Caki2 (cell line): ENCODE measurements at places on chromosomes 11 and 22. TPM values are rescaled to one million over a fixed set of nuclear protein-coding genes. Genes with fewer than 3 reads are reported as not detected.
A peak's percentile ranks its signal among the peaks of the same experiment; 100 is the strongest.

The CDKN1C gene
- total RNA-seq = 12.8 and 15.8 TPM in 2 replicates

- no peak for DNase-seq
These were observed 69.3 kb downstream of the CEP164 start for GRCh38 chr11:117396970-117397369.

GRCh38 chr22:39537975-39538374 is 5.4 kb upstream of the RPS19BP1 start:
- no peak for DNase-seq

- no peak for DNase-seq
These were observed 843 bp downstream of the OPCML start for GRCh38 chr11:133531458-133531857.

The KCNJ5 gene
- total RNA-seq = 0.14 TPM in 1 of 2 replicates, not detected in the other

The SUSD2 gene
- total RNA-seq = not detected in 2 replicates

GRCh38 chr11:35954205-35954604 is 10.3 kb downstream of the LDLRAD3 start:
- DNase-seq = no peak

The OR5J2 gene
- total RNA-seq = not detected in 2 replicates

The ZNF214 gene
- 2.0 and 27.9 TPM in 2 replicates for total RNA-seq

DNA sequence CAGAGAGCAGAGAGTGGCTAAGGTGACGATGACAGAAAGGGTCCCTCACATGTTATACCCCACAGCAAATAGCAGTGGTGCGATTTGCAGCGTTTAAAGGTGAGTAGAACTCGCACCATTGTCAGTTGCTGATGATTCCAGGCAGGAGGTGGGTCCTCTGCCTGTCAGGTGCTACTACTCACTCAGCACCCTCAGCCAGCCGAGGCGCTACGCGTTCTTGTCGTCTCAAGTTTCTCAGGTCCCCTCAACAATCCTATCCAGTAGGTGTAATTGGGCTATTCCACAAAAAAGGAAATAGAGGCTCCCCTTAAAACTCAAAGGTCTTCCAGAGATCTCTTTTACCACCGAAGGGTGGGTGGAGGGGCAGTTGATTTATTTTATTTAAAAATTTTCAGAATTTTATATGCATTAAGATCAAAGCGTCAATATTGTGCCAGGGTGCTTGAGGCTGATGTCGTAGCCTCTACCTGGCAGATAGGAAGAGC is 18.3 kb downstream of the ELF5 start:
- DNase-seq = no peak

The NCR3LG1 gene
- 1.8 TPM in 2 replicates for total RNA-seq

The MRGPRF gene
- total RNA-seq = 1.2 TPM in 1 of 2 replicates, not detected in the other

- DNase-seq = no peak
These were observed 131.2 kb downstream of the ARL14EP start for GRCh38 chr11:30454111-30454510.

The SYT9 gene
- total RNA-seq = not detected in 2 replicates

DNA sequence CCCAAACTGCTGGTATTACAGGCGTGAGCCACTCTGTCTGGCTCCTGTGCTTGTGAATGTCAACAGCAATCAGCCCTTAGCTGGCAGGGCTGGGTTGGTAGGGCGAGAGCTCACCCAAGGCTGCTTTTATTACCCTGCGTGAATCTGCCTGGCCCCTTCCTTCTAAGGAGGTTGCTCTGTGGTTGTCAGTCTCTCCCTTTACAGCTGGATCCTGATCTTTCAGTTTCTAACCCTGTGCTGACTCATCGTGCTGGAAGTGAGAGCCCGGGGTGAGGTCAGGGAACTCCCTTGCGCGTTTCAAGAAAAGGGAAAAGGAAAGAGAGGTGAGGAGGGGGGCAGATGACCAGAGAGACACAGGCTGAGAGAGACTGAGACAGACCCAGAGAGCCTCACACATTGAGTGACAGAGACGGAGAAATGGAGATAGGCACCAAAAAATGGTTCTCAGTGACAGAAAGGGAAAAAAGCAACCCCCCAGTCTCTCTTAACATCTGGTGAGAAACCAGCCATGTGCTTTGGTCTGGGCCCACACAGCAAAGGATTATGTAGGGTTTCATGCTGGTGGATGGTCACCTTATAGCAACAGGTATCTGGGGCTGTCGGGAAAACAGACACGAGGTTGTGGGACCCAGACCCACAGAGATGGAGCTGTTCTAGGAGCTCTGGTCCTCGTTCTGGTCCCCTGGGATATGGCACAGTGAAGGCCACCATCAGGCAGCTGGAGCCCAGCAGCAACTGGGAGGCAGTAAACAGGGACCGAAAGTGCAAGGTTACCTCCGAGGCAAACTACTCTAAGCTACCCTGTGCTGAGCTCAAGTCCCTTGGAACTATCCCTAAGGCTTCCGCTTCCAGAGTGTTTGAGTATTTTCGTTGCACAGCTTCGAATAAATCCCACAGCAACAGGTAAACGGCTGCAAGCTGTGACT is 2.5 kb downstream of the TCN2 start:
- DNase-seq = peak; percentile 89

The OR4A47 gene
- not detected in 2 replicates for total RNA-seq

GRCh38 chr11:98772893-98773292 is 247.9 kb upstream of the CNTN5 start:
- no peak for DNase-seq

DNA sequence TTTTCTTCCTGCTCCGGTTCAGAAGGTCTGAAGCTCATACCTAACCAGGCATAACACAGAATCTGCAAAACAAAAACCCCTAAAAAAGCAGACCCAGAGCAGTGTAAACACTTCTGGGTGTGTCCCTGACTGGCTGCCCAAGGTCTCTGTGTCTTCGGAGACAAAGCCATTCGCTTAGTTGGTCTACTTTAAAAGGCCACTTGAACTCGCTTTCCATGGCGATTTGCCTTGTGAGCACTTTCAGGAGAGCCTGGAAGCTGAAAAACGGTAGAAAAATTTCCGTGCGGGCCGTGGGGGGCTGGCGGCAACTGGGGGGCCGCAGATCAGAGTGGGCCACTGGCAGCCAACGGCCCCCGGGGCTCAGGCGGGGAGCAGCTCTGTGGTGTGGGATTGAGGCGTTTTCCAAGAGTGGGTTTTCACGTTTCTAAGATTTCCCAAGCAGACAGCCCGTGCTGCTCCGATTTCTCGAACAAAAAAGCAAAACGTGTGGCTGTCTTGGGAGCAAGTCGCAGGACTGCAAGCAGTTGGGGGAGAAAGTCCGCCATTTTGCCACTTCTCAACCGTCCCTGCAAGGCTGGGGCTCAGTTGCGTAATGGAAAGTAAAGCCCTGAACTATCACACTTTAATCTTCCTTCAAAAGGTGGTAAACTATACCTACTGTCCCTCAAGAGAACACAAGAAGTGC is 661 bp upstream of the MALAT1 start:
- peak; percentile 53 for DNase-seq

The NKAPD1 gene
- 13.2 and 19.8 TPM in 2 replicates for total RNA-seq

GRCh38 chr22:40345271-40345670 is 1.0 kb upstream of the ADSL start:
- DNase-seq = peak; percentile 44

The TTC38 gene
- 26.0 and 46.5 TPM in 2 replicates for total RNA-seq

The P2RX6 gene
- 8.6 and 9.2 TPM in 2 replicates for total RNA-seq

- no peak for DNase-seq
These were observed 532.8 kb downstream of the OPCML start for GRCh38 chr11:132999516-132999915.

DNA sequence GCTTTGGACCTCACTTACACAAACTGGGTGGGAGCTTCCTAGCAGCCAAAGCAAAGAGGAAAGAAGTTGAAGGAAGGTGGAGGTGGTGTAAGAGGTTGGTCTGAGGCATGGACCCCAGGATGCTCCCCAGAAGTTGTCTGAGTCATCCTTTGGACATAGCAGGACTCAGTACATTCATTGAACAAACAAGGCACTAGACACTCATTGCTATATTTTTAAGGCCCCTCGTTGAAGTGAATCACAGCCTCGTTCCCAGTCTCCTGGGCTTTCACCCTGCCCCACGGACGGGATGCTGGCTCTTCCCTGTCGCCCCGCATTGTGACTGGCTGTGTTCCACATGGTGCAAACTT is 95.9 kb upstream of the FGF3 start:
- no peak for DNase-seq

The KREMEN1 gene
- 4.8 and 8.4 TPM in 2 replicates for total RNA-seq

The MUC5AC gene
- not detected in 2 replicates for total RNA-seq
